ENCODE measurements at places on chromosomes 12 and 14.

- DNase-seq: no peak
These were observed 26.3 kb upstream of the NR1H4 start for GRCh38 chr12:100447381-100447780.

GRCh38 chr14:103745424-103745823 is 29.8 kb downstream of the ZFYVE21 start:
- no peak for DNase-seq

DNA sequence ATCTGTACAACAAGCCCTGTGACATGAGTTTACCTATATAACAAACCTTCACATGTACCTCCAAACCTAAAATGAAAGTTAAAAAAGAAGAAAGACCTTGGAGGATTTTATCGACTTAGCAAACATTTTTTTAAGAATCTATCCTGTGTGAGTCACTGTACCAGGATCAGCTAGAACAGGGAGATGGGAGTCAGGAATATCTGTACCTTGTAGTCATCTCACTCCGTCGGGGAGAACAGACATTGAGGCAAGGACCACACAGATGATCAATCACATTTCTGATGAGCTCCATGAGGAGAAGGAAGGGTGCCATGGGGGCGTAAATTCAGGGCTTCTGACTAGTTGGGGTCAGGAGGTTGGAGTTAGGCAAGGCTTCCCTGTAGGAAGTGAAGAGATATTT is 310.6 kb downstream of the VRK1 start:
- DNase-seq: no peak

GRCh38 chr12:100442403-100442802 is 31.3 kb upstream of the NR1H4 start:
- DNase-seq: no peak

- DNase-seq: no peak
These were observed 12.8 kb downstream of the TCHP start for GRCh38 chr12:109912855-109913321.

DNA sequence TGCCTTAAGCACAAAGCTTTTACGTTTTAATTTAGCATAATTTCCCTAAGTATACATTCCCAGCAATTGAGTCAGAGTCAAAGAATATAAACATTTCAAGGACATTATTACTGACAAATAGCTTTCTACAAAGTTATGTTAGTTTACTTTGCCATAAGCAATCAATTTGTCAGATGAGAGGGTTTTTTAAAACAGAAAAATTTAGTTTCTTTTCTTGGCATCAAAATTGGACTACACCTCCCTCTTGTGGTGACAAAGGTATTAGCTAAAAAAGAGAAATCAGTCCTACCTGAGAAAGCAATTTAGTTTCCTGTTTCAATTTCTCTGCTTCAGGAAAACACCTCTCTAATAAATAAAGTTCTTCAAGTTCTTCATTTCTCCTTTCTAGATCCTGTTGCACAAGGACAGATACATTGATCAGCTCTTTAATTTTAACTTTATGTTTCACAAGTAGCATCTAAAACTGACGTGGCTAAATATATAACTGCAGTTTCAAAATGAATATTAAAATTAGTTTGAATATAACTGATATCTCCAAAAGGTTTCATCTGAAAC is 39.9 kb downstream of the DNAI7 start:
- DNase-seq: no peak

DNA sequence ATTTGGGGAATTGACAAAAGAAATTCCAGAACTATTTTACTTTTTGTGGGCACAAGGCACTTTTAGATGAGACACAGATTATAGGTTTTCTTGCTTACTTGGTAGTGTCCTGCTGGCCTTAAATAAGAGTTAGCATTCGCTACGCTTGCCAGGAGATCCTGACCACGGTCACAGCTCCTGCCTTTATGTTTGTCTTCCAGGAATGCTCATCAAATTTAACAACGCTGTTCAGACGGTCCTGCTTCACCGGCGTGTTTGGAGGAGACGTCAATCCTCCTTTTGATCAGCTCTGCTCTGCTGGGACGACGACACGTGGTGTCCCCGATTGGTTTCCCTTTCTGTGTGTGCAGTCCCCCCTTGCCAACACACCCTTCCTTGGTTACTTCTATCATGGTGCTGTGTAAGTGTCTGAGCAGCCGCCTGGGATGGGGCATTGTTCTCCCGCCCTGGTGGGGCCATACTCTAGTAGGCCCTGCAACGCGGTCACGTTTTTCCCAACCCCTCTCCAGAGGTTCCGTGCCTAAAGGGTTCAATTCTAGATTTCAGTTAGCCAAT is 15.8 kb downstream of the TCTN2 start:
- DNase-seq: no peak

GRCh38 chr12:22683131-22683530 is 58.2 kb downstream of the ETNK1 start:
- DNase-seq: no peak

DNA sequence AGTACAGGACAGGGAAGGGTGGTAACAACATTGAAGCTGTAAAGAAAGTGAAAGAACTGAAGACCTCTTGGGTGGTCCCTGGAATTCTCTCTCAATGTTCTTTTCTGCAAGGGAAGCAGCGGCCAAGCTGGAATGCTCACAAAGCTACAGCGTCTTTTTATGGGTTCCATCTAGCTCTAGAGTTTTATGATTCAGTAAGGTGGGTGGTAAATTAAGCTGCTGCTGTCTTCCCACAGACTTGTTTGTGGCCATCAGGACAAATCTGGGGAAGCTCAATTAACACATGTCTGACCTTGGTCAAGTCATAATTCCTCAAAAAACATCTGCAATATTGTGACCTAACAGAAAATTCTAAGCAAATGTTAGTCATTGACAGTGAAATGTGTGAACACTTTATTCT is 139.1 kb downstream of the MED13L start:
- no peak for DNase-seq

GRCh38 chr14:34359420-34360117 is 102.5 kb downstream of the SPTSSA start:
- no peak for DNase-seq

DNA sequence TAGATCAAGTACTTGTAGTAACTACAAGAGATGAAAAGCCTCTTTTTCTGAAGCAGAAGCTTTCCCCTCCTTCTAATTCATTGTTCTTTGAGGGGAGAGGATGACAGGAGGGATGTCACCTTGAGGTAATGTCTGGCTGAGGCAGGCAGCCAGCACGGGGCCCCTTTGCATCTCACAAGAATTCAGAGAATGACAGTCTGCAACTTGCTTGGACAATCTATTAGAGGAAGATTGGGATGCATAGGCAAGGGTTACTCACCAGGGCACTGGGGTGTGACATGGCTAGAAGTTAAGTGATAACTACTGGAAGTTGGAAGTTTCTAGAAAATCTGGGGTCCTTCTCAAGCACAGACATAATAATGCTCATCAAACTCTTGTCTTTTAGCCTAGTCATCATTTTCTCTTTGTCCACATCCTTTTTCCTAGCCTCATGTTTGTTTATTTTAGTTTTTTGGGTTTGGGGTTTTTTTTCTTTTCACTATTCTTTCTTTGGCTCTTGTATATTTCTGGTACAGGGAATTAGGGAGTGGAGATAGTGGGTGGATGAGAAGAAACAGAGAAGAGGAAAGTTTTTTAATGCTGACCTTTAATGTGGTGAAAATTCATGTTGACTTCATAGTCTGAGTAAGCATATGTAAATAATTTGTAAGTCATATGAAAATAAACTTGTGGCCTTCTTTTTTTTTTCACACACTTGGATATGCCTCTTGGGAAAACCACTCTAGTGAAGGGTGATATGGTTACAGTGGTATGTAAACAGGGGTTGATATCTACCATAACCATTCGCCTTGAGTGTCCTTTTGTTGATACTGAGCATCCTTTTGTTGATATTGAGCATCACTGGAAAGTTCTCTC is 55.1 kb downstream of the TTLL5 start:
- DNase-seq: no peak

DNA sequence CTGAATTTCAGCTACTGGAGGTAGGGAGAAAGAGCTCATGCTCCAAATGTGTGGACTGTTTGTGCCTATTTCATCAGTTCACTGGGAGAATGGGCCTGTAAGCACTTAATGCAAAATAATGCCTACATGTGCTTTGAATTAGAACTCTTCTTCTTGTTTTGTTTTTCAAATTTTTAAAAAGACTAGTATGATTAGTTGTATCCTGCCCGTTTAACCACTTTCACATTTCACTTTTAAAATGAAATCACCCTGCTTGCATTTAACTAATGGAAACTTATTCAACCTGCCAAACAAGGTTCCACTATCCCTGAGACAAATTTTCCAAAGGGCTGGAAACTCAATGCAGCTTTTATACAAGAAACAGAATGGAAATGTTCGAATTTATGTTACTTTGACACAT is 79.7 kb downstream of the SAMD4A start:
- no peak for DNase-seq

DNA sequence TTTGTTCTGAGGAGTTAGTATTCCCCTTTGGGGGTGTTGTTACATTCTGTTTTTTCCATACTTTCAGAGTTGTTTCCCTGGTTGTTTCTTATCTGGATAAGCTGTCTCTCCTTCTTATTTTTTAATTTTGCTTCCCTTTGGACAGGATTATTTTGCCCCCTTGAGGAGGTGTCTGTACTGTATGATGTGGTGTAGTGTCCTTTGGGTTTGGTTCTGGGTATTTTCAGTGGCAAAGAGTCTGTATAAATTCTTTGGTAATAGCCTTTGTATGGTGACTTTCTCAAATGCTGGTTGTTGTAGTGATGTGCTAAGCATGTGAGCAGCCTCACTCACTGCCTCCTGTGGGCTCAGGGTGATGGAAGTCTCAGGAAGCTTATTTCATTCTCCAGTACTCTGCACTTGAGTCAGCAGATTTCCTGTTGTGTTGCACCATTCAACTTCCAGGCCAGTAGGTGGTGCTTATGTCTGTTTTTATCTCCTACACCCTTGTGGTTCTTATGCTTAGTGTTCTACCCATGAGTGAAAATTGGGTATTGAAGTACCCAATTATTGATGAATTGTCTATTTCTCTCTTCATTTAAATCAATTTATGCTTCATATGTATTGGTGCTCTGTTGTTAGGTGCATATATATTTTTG is 103.3 kb upstream of the PMCH start:
- DNase-seq: no peak

- no peak for DNase-seq
These were observed 269.0 kb upstream of the G2E3 start for GRCh38 chr14:30290001-30290400.

DNA sequence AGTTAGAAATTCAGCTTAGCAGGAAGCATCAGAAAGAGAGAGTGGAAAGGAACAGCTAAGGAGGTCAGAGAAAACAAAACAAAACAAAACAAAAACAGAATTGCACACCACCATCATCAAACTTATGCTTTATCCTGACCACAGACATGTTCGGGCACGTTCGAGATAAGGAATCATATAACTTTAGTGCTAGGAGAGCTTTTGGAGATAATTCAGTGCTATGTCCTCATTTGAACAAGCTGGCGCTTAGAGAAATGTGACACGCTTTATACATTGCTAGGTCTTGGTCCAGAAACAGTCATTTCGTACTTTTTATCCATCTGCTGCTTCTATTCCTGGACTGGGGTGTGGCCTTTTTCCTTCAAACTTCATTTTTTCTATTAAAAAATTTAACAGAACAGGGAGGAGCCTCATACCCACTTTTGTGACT is 213.1 kb downstream of the PTPRO start:
- no peak for DNase-seq

DNA sequence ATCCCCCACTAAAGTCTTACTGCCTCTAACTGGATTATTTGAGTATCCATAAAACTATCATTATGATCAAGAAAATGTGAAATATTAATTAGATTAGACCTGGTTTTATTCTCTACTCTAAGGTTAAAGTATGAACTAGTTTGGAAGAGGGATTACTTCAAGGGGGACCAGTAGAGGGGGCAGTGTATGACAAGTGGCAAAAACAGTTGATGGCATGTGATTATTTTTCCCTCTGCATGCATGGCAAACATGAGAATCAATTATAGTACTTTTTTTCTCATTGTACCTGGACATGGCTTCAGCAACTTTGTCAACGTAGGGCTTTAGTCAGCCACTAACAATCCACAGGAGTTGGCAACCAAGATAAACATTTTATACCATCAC is 145.0 kb upstream of the SLC38A2 start:
- DNase-seq: no peak

- DNase-seq: no peak
These were observed 26.1 kb upstream of the MYF6 start for GRCh38 chr12:80681287-80681686.

GRCh38 chr12:51746416-51746815 is 102.1 kb downstream of the FIGNL2 start:
- no peak for DNase-seq

- no peak for DNase-seq
These were observed 1022.0 kb upstream of the TMEM132C start for GRCh38 chr12:127245009-127245408.

DNA sequence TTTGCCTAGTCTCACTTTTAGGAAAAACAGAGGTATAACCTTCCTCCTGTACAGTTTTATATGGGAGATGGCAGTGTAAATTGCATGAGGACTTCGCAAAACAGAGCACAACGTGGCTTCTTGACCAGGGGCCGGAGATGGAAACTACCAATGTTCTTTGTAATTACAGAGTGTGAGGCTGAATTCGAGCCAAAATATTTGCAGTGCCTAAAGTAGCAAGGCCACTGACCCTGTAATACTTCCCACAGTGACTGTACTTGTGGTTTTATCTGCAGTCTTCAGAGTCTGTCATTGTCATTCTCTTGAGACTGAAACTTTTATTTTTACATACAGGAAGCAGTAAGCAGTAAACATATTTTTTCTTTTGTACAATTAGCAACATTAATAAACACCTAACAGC is 98.9 kb downstream of the RERG start:
- no peak for DNase-seq

- no peak for DNase-seq
These were observed 25.1 kb downstream of the GTSF1 start for GRCh38 chr12:54448344-54448743.

DNA sequence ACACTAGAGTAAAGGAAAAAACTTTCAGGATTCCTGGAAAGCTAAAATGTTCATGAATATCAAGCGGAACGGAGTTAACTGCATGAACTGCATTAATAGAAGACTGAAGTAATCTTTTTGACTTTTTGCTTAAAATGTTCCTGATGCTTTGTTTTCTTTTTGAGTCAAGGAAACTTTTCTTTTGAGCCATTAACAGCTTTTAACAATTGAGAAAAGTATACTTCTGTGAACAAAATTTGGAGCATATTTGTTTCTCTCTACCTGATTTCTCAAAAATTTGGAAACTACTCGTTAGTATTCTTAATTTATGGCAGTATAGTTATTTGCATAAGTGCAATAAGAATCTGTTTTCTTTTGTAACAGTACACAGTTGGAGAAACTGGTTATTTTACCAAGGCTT is 78.5 kb downstream of the CALM1 start:
- DNase-seq: no peak

DNA sequence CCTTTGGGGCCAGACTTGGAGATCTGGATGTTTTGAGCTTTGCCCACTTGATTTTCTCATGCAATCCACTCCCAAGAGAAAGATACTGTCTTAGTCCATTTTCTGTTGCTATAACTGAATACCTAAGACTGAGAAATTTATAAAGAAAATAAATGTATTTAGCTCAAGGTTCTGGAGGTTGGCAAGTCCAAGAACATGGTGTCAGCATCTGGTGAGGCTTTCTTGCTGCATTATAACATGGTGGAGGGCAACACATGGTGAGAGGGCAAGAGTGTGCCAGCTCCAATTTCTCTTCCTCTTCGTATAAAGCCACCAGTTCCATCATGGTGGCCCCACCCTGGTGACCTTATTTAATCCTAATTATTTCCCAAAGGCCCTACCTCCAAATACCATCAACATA is 39.6 kb upstream of the NFKBIA start:
- no peak for DNase-seq
